ENCODE measurements at places on chromosomes 3 and 15. TPM values are rescaled to one million over a fixed set of nuclear protein-coding genes. Genes with fewer than 3 reads are reported as not detected.

Gene OXTR
- 1.3 TPM for total RNA-seq

GRCh38 chr15:67548862-67549651 is 6.6 kb downstream of the MAP2K5 start:
- no peak for DNase-seq

DNA sequence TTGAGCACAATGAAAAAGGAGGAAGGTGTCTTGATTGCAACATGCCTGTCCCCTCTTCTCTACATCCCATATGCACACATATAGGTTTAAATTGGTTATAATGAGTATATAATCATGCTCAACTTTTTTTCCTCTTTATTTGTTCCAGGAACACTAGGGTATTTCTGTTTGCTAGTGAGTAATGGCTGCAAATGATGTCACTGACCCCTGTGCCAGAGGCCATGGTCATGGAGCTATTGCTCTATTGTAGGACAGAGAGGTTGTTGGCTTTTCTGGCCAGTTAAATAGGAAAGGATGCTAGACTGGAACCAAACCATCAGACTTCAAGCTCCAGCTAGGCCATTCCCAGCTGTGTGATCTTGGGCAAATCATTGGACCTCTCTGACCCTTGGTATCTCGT is 9.6 kb downstream of the ARHGEF3 start:
- DNase-seq = no peak

DNA sequence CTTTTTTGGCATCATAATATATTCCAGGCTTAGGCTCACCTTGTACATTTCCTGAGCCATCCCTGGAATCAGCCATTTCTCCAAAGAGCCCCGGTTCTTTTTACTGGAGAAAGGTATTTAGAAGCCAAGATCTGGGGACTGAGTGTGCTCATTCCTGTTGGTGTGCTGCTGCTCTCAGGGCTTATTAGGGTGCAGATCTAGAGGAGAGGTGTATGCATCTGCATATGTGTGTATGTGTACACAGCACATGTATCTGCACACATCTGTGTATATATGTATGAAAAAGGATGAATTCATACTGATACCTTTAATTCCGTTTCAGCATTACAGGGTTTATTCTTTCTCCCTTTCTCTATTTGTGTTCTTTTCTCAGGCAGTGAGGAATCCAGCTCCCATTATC is 162.1 kb upstream of the BHLHE40 start:
- DNase-seq = no peak

DNA sequence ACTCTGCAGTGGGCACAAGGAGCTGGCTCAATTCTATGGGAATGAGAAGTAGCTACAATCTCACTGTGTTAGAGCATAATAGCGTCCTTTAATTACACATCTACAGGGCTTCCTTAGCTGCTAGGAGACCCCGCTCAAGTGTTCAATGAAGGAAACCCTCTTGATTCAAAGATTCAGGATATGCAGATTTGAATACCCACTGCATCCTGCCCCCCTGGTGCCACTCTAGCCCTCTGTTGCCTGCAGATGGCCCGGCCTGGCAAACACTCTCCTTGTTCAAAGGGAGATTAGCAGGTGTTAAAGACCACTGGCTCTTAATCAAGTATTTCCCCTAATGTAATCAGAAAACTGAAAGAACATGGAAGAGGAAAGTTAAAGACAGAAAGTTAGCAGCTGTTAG is 356.6 kb downstream of the VGLL3 start:
- DNase-seq = no peak

DNA sequence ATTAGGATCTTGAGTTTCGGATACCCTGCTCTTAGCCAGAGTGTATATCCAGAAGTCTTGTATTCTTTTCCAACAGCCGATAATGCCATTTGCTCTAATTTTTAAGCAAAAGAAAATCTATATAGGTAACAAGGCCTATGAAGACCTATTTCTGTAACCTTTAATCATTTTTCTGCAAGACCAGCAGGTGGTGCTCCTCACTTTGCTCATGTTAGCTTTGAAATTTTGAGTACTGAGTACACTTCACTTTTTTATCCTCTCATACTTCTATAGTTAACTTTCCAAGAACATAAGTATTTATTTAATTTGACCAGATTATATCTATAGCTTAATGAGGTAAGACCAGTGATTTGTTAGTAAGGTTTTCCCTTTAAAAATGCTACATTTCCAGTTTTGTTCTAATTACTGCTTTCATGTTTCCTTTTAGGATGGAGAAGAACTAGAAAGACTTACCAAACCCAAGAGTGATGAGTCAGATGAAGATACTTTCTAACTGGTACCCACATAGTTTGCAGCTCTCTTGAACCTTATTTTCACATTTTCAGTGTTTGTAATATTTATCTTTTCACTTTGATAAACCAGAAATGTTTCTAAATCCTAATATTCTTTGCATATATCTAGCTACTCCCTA is 20.5 kb downstream of the SLC35A5 start:
- DNase-seq = no peak

DNA sequence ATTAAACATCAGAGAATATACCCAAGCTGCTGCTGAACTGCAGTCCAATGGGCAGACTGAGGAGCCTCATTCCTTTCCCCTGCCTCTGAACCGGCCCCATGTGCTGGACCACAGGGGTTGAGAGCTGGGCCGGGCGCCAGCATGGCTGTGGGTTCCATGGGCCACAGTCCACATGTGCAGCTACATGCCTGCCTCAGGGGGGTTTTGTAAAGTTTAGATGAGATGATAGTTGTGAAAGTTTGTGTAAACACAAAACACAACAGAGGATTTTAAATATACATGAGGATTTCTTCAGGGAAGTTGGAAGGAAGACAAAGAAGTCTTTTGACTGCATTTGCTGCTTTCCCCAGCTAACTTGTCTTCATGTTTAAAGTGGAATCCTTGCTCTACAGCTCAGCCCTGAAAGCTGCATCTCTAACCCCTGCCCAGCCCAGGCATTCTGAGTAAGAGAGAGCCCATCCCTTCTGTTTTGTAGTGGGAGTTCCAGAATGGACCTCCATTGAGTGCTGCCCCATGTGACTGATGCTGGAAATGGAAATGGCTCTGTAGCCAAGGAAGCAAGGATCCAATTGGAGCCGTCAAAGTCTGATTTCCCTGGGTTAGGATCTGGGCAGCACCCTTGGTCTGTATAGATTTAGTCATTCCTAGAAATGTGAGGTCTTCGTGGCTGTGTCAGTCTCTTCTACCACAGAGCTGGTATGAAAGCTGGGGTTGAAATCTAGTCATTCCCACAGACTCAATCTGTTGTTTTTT is 17.5 kb downstream of the SLC12A8 start:
- DNase-seq = peak; percentile 67

- no peak for DNase-seq
These were observed 8.4 kb downstream of the CERS3 start for GRCh38 chr15:100520132-100520921.

All from sciatic nerve (tissue), 2 donors.